Hindlimb muscle (tissue), 1 donor: ENCODE measurements at places on chromosomes 4 and X.

DNA sequence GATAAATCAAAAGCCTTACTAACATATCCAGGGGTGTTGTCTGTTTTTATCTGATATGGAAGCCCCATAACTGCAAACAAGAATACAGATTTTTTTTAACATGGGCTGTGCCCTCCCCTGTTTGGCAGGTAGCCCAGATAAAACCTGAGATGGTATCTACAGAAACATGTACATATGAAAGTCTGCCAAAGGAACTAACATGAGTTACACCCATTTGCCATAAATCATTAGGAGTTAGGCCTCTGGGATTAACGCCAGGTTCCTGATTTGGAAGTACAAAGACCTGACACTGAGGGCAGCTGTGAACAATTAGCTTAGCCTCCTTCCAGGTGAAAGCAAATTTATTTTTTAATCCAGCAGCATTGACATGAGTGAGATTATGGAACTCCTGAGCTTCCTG is 264.3 kb downstream of the TECRL start:
- no peak for DNase-seq

DNA sequence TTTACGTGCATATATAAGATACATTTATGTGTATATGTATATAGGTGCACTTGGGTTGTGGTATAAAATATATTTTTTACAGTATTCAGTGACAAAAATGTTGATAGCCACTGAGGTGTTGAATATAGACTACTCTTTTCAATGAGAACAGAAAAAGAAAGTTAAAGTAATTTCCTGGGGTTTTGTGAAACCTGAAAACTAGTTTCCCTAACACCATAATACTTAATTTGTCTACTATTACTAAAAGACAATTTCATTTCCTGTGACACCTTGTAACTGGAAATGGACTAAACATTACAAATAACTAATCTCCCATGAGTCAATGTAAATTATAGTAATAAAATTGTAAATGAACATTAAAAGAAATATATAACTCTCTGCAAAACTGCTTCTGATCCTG is 32.0 kb upstream of the MAP9 start:
- no peak for DNase-seq

DNA sequence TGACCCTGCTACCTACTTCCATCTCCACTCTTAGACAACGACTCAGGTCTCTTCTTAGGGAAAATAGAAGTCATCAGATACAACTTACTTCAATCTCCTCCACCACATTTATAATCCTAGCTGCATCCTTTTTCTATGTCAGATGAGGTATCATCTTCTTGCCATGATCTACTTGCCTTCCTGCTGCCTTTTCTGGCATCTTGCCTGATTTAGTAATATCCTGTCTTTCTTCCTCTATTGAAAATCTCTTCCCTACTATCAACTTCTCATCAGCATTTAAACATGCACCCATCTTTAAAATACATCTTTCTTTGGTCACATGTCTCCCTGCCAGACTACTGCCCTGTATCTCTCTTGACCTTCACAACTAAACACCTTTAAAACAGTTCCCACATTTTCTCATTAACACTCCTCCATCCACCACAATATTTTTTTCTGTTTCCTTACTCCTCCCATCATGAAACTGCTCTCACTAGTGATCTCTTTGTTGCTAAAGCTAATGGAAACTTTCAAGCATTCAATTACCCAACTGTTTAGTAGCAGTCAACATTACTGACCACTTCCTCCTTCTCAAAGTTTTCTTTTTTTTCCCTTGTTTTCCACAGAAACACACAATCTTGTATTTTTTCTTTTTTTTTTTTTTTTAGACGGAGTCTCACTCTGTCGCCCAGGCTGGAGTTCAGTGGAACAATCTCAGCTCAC is 100.8 kb upstream of the CXorf66 start:
- DNase-seq: no peak

GRCh38 chrX:7926914-7927258 is 327 bp downstream of the PNPLA4 start:
- no peak for DNase-seq

DNA sequence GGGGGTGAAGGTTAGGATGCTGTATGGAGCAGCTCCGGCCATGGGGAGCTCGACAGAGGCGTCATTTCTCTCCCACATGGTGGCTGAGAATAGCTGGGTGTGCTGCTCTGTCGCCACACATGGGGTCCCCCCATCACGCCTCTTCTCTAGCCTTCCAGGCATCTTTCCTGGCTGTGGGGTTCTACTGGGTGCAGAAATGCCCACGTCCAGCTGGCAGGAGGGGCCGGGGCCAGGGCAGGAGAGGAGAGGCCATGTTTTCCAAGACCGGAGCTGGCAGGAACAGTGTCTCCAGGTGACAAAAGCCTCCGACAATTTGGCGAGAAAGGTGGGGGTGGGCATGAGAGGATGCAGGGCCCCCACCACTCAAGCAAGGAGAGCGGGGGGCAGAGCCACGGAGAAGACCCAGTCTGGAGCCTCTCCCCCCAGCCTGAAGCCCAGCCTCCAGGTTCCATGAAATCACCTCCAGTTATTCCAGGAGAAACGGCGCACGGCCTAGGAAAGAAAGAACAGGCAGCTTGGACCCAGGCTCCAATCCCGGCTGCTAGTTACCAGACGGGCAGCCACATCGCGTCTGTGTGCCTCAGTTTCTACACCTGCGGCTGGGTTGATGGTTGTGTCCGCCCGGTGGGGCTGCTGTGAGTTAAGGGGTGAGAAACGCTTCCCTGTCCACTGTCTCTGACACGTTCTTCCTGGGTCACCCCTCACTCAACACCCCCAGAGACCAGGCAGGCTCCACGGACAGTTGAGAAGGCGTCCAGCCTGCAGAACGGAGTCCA is 27.4 kb upstream of the SPON2 start:
- no peak for DNase-seq

DNA sequence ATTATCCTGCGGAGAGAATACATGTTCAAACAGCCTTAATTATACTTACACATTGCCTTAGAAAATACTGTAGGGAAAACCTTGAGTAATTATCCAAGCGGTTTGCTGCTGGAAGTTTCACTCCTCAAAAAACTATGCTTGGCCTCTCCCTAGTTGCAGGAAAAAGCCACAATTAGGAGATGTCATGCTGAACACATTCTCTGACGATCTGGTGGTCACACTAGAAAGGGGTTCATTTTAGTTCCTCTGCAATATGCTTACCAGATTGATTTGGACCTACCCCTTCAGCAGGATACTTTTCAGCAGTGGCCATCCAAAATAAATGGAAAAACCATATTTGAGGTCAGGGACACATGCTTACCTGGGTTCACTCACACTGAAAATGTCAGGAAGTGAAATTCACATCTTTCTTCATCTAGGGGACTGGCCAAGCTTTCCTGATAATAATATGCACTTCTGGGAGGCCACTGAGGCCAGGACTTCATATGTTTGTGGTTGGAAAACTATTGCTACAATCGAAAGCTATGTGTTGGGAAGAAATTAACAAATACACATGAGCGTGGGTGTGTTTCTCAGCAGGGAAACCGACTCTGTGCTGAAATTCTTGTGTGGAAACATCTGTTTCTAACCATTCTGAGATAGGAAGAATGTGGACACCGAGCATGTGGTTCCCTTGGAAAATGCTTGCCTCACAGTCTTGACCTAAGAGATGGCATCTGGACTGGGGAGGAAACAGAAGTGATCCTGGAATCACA is 68.8 kb downstream of the ATXN3L start:
- peak; percentile 19 for DNase-seq

GRCh38 chr4:139450586-139450985 is 3.3 kb upstream of the RAB33B start:
- DNase-seq: no peak

- DNase-seq: peak; percentile 72
Observed at GRCh38 chrX:133415276-133416105, at the start of gene GPC4. Gene GPC4, minus strand, starts transcription at chrX:133415489. Its CDS starts 524 bp downstream, at chrX:133414965.

- DNase-seq: no peak
Observed at GRCh38 chr4:110289601-110290100, 91.2 kb upstream of the ELOVL6 start.

- DNase-seq: peak; percentile 54
Observed at GRCh38 chr4:13918991-13919441, 291.5 kb upstream of the BOD1L1 start.

DNA sequence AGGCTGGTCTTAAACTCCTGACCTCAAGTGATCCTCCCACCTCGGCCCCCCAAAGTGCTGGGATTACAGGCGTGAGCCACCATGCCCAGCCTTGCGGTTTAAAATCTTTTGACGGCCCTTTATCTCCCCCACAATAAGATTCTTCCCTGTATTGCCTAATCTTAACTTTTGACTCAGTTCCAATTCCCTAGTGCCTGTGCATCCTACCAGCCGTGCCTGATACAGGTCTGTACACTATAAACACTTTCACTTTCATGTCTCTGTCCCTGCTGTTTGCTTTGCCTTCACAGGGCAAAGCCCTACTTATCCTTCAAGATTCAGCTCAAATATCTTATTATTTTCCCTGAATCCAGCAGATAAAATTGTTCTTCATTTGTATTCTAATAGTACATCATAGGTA is 74.6 kb downstream of the WDR44 start:
- DNase-seq: no peak

GRCh38 chr4:46836584-46836983 is 72.5 kb downstream of the COX7B2 start:
- DNase-seq: no peak

DNA sequence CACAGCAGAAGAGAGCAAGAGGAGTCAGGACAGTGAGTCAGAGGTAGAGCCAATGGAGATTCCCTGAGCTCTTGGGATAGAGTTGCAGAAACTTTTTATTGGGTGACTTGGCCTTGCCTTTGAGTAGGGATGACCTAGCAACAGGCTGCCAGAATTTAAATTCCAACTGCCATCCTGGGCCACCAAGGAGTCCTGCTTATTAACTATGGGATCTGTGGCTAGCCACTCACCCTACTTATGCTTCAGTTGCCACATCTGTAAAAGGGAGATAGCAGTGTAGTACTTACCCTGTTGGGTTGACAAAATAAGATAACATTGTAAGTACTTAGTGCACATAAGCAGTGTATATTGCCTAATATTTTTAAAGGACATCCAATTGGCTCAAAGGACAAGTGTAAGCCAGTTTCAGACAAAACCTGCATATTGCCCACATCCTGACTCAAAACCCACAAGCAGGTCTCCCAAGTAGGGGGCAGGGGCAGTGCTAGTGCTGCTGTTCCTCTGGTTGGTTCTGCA is 43.5 kb upstream of the TMEM164 start:
- no peak for DNase-seq

DNA sequence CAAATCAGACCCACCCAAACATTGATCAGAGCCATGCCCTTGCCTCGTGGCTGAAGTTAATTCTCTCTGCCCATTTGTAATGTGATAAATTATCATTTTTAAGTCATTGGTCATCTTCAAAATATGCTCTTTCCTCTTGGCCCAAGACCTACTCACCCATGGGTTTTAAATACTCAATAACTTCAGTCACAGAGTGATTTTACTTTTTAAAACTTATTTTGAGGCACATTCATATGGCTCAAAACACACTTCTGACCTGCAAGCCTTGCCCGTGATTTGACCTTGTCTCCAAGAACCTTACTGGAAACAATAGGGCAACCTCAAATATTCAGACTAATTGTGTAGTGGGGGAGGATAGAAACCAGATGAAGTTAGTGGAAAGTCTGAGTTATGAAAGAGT is 176.2 kb upstream of the LNX1 start:
- DNase-seq: no peak

DNA sequence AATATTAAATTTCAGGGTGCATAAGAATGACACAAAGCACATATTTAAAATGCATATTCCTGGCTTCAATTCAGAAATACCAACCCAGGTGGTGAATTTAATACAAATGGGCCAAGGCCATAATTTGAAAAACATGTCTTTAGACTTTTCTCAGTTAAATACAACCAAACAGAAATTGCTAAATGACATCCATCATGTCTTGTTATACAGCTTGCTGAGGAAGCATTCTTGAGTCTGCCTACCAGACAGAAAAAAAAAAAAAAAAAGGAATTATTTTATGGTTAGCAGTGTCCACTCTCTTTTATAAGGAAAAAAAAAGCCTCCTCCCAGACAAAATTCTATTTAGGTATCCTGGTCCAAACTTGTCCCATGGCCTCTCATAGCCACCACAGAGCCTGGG is 119.1 kb downstream of the PAPSS1 start:
- no peak for DNase-seq

- no peak for DNase-seq
Observed at GRCh38 chrX:65926095-65927019, 113.5 kb downstream of the VSIG4 start.

GRCh38 chrX:14775416-14775815 is 97.5 kb downstream of the FANCB start:
- peak; percentile 45 for DNase-seq

DNA sequence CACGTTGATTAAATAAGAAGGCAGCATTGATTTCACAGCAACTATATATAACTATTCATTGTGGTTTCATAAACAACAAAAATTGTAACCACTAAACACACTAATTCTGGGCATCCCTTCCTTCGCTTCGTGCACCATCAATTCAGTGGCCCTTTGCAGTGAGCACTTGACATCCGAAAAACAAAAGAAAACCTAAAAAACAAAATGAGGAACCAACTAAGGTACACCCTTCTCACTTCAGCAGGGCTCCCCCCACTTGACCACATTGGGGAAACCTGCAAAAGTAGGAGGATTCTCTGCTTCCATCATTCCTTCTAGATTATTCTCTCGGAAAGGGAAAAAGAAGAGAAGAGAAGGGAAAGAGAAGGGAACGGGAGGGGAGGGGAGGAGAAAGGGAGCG is 28.3 kb downstream of the NBDY start:
- no peak for DNase-seq

DNA sequence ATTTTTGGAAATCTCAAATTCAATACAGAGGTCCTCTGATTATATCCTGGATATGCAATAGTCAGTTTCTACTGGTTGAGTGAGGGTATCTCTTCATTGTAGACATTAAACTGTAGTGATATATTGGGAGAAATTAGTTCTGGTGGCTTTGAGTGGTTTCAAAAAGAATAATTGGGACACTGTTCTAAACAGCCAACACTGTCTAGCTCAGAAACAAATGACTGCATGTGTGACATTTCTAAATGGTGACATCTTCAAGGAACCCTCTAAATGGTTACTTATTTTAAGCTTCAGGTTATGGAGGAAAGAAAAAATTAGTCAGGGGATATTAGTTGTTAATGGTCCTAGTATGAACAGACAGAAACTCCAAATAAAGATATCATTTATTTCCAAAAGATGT is 186.2 kb downstream of the LARP7 start:
- no peak for DNase-seq

- no peak for DNase-seq
Observed at GRCh38 chrX:150729956-150730355, 36.8 kb downstream of the MTMR1 start.
